ENCODE measurements at places on chromosomes 16 and 17.

DNA sequence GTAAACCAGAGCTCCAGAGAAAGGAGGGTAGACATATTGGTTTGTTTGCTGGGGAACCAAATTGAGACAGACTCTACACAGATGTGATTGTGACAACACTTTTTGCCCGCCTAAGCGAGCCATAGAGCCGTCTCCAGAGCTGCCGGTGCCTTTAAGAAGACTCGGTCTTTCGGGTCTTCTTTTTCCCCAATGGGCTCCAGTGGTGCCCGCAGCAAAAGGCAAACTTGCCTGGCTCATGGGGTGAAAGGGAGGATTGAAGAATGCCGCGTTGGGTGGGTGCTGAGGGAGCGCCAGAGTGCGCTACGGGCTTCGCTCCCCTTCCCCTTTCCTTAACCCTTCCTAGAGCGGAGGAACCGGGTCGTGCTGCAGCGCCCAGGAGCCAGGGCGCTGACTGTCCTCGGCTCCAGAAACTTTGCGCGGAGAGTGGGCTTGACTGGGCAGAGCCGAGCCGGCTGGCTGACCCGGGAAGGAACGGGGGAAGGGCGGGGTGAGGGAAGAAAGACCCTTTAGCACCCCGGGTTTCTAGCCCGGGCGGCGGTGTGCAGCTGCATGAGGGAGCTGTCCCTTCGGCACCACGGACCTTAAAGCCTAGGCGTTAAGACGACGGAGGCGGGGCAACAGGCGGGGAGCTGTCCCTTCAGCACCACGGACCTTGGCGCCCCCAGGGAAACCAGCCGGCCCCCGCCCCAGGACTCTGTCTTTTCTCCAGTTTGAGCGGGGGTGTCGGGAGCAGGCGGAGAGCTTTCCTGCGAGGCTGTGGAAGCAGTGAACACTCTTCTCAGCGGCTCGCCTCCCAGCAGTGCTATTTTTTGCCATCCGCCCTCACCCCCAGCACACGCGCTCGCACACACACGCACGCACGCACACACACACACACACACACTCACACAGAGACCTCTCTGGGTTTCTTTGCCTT, at the start of gene CACNG3:
Gene CACNG3 (plus strand): TSS at position 880 of the 916 bp plus-strand sequence. CDS start 420 bp downstream, outside the sequence.
- DNase-seq: no peak

- DNase-seq: no peak
These were observed 59.8 kb upstream of the FBXO47 start for GRCh38 chr17:39026980-39027451.

- DNase-seq: no peak
These were observed 49.4 kb downstream of the GDE1 start for GRCh38 chr16:19472482-19472881.

GRCh38 chr17:29145289-29146073, 34.7 kb downstream of the MYO18A start:
- DNase-seq: no peak

DNA sequence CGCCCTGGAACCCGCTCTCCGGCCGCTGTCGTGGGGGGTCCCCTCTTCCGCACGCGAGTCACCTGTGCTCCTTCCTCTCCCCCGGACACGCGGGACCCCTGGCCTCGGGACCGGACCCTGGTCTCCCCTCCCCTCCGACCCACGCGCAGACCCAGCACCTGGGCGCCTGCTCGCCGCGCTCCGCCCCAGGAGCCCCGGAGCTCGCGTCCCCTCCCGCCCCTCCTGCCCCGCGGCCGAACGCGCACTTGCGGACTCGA, 762 bp downstream of the RAB40B start:
- no peak for DNase-seq

- no peak for DNase-seq
These were observed 692 bp upstream of the KCNJ16 start for GRCh38 chr17:70074236-70074830.

- no peak for DNase-seq
These were observed 509.6 kb upstream of the EEF2KMT start for GRCh38 chr16:5607169-5607568.

GRCh38 chr17:63475491-63476412, 1.1 kb upstream of the ACE start:
- no peak for DNase-seq

DNA sequence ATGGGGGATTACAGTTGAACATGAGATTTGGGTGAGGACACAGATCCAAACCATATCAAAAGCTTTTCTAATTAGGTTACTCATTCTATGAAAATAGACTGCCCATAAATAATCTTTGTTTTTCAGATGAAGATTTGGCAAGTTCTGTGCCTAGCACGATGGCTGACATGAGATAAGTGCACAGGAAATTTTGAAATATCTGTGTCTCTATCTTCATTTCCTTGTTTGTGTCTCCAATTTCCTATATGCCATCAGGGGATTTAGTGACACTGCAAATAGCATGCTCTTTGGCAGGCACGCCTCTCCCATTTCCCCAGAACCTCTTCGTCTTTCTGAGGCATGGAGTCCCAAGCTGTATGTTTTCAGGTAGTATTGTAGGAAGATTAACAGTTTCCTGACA, 544.6 kb downstream of the CDH13 start:
- no peak for DNase-seq

GRCh38 chr17:67520252-67520906, 143.3 kb downstream of the PITPNC1 start:
- peak; percentile 54 for DNase-seq

DNA sequence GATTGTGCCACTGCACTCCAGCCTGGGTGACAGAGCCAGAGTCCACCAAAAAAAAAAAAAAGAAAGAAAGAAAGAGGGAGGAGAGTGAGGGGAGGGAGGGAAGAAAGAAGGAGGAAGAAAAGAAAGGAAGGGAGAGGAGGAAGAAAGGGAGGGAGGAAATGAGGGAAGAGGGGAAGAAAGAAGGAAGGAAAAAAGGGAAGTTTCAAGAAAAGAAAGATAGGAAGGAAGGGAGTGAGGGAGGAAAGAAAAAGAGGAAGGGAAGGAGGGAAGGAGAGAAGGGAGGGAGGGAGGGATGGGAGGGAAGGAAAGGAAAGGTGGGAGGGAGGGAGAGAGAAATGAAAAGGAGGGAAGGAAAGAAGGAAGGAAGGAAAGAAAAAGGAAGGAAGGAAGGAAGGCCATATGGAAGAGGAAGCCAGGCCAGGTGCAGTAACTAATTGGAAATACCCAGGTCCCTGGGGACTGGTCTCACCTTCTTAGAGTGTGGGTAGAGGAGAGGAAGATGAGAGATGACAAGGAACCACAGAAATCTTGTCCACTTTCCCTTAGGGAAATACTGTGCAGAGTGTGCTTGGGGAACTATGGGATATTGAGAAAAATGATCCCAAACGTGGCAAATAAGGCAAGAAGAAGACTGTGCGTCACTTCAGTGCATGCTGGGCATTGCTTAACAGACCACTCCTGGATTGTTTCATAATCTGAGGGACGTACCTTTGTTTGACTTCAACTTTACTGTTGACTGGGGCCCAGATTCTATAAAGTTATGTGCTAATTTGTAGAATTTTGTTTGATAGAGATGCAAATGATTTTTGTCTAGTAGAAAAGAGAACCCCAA, 15.1 kb upstream of the CSNK2A2 start:
- no peak for DNase-seq

- no peak for DNase-seq
These were observed 59.0 kb upstream of the MED9 start for GRCh38 chr17:17417718-17418181.

DNA sequence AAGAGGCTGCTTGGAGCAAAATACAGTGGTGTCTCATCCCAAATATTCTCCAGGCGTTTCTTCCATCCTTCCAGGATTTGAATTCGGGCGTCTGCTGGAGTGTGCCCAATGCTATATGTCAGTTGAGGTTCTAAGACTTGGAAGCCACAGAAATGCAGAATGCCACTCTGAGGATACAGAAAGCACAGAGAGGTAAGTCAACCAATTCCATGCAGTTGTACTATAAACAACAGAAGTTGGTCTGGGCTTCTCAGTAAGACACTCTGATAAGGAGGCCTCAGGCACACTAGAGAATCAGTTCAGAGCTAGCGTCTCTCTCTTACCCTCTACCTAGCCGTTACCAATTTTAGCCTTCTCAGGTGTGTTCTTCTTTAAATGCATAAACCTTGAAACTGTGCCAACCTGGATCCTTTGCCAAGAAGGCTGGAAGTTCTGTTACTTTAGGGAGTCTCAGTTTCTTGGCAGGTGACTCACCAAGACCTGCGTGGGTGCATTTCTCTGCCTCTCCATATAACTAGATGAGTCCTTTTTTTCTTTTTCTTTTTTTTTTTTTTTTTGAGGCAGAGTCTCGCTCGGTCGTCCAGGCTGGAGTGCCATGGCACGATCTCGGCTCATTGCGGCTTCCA, 15.1 kb downstream of the NQO1 start:
- no peak for DNase-seq

DNA sequence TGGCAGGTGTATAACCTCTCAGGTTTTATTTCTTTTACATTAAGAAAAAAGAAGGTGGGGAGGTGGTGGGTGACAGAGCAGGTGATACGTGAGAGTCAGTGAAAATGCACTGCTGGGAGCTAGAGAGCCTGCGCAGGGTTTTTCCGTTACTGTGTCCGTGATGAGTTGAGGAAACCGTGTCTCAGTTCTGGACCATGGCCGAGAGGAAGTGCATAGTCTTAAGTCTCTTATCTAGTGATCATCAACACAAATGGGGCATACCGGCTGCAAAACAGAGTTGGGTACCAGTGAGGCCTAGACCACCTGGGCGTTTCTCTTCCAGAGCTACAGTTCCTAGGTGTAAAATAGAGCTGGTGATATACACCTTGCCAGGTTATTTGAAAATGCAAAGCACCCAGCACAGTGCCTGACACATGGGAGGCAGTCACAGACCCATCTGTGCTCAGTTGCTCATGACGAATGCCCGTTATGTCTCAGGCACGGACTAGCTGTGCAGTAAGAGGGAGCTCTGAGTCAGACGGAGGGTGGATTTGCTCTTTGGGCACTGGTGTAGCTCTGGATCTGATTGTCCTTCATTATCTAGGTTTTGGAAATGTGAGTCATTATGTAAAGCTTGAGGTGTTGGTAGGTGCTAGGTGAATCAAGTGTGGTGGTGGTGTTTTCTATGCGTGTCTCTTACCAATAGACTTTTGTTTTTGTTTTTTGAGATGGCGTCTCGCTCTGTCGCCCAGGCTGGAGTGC, 60.9 kb downstream of the RPTOR start:
- no peak for DNase-seq

DNA sequence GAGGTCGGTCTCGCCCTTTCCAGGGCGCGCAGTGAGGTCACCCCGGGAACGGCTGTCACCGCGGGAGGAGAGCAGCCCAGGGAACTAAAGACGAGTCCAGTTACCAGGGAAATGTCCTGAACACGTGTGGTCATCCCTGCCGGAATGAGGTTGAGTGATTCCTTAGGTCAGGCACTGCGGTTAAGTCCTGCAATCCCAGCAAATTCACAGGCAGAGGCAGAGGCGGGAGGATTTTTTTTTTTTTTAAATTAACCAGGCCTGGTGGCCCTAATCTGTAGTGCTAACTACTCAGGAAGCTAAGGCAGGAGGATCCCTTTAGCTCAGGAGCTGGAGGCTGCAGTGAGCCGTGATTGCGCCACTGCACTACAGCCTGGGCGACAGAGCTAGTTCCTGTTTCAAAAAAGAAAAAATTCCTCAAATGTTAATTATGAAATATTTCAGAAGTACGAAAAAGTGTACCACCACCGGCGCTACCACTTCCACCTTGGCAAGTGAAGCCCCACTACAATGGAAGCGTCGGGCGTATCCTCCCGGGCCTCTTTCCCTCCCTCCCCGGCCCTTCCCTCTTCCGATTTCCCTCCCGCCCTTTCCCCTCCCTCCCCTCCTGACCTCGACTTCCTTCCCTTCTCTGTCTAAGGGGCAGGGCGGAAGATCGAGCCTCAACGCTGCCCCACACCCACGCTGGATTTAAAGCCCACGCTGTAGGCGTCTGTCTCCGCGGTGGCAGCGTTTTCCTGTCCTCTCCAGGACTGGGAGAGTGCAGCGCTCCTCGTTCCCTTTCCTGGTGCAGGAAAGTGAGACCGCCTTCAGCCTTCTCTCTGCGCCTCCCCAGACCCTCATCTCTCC, 27.3 kb downstream of the SLFN11 start:
- peak; percentile 16 for DNase-seq

GRCh38 chr17:41212524-41213169, 13.8 kb upstream of the KRTAP9-2 start:
- DNase-seq: no peak

- no peak for DNase-seq
These were observed 41.7 kb downstream of the PEMT start for GRCh38 chr17:17549732-17550366.

DNA sequence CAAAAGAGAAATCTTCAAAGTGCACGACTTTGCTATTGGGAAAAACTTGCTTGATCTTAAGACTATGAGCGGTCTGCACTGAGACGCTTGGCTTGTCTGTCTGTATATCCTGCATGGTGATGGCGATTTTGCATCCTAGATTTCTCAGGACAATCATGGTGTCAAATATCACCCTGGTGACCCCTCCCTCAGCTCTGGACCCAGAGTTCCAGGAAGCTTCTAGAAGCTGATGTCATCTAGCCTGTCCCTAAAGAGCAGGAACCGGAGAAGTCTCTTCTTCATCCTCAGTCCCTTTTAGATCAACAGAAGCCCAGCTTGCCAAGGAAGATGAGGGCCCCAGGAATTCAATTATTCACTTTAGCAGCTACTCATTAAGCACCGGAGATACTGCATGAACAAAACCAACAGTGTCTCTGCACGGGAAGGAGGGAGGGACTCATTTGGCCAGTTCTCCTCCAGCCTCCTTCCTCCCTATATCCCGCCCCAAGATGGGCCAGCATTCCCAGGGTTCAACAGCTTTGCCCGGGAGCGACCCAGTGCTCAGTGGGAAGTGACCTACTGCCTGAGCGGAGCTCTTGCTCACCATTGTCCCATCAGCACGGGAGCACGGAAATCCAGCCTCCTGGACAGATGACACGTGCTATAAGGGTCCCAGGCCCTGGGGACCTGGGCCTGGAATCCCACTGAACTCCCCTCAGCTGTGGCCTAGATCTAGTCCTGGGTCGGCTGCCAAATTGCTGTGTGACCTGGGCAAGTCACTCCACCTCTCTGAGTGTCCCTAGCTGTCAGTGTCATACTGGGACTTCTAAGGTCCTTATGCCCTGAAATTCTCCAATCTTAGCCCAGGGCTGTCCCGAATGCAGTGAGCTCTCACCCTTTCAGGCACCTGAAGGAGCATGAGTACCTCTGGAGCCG, 3.8 kb downstream of the EMP2 start:
- DNase-seq: no peak

- no peak for DNase-seq
These were observed 3.8 kb upstream of the NGFR start for GRCh38 chr17:49491192-49491769.

All from fibroblast of skin of left quadriceps (primary cell).